Activated CD4-positive, alpha-beta T cell treated with anti-CD3 and anti-CD28 coated beads for 48 hours (primary cell): ENCODE measurements at places on chromosomes 7 and 10.

DNA sequence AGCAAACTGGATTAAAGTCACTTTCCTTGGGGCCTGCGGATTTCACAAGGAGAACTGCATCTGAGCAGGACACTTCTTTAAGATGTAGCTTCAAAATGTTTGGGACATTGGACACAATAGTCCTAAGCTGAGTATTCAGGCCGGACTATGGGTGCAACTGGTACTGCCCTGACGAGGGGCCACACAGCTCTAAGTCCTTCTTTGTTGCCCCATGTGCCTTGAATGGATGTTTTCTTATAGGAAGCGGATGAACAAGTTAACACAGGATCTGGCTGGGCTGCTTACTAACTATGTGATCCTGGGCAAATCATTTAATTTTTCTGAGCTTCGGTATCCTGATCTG is 147.8 kb upstream of the KLF14 start:
- no peak for DNase-seq

DNA sequence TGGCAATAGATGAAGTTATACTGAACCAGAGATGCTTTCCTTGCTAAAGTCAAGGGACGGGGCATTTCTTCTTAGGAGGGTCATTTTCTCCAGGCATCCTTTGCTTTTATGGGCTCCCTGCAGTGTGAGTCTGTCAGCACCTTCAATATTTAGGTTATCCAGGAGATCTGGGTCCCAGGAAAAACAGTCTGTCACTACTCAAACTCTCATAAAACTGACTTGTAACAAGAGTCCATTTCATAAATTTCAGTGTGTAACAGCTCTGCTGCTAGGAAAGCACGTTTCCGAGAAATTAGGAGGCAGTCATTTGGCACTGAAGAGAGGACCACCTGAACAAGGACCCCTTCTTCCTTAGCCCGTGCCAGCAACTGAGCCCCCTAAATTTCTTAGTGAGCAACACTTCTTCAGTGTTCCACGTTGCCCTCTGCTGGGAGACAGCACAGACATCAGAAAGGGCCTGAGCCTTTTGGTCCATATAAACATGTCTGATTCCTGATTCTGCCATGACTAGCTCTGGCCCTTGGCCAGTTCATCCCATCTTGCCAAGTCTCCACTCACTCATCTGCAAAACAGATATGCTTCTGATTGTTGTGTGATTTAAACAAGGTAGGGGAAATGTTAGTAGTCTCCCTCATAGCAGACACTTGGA is 7.2 kb downstream of the GCC1 start:
- DNase-seq = no peak

GRCh38 chr10:104680467-104681401 is 39.6 kb downstream of the SORCS3 start:
- no peak for DNase-seq

GRCh38 chr10:102741726-102742237 is 2.0 kb upstream of the WBP1L start:
- no peak for DNase-seq

GRCh38 chr7:80781146-80781545 is 137.7 kb downstream of the SEMA3C start:
- no peak for DNase-seq

- DNase-seq = no peak
Observed at GRCh38 chr10:114931072-114931679, 6.8 kb upstream of the TRUB1 start.

DNA sequence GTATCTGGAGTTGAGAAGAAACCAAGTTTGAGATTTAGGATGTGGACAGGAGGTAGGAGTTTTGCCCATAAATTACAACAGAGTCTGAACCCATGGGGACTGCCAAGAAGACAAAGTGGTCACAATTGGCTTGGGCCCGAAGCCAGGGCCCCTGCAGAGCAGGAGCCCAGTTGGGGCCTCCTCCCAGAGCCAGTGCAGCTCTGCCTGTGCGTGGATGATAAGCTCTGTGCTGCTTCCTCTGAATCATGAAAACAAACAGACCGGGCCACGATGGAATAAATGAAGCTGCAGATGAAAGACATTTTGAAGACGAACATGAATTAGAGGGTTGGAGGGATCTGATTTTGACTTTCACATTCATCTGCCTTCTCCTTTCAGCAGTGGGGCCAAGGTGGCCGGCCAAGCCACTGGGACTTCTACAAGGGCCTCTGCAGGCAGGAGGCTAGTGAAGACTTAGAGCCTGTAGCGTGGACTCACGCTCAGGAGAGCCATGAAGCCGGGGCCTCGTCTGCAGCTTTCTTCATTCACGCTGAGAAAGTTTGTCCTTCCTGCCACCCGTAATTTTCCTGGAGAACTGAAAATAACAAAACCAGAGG is 156.8 kb upstream of the LYZL1 start:
- no peak for DNase-seq

GRCh38 chr10:34008656-34009055 is 674.2 kb upstream of the NRP1 start:
- DNase-seq = no peak

DNA sequence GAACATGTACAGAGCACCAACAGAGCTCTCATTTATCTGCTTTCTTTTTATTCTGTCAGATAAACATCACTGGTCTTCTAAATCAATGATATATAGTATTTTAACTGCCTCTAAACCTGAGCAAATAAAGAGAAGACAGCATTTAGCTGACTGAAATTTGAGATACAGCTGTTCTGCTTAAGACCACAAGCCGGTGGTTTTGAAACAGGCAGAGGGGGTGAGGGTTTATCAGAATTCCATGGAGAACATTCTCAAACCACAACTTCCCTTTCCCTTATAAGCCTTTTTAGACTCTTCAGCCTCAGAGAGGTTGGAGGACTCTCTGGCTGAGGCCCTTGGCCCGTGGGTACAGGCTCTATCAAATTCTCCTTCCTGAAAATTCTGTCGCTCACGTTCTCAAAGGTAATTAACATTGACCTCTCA is 87.4 kb upstream of the RSU1 start:
- no peak for DNase-seq

DNA sequence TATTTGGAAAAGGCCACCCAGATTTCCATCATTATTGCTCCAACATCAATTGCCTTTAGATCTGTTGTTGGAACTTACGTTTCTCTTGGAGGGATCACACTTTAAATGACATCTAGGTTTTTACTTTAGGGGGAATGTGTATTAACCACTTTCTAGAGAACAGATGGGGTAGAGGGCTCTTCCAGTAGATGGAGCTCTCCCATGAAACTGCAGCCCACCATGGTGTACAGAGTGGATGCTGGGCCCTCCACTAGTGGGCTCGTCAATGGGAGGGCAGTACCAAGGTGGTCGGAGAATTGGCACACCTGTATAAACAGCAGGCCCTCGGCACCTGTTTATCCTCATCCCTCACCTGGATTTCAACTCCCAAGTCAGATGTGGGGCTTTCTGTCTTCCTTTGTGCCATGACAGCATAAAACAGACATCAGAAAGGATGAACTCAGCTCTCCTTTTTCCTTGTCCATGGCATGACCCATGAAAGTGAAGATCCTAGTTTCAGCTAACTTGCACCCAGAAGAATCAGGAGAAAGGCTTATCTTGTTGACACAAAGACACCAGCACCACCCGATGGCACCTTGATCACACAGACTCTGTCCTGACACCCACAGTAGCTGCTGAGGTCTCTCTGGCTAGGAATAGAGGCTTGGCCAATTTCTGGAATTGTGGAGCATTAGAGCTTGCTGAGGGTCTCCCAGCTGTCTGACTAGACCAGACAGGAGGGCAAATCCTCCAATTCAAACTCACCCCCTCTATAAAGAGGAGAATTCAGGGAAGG is 150.5 kb downstream of the CYP26A1 start:
- no peak for DNase-seq

DNA sequence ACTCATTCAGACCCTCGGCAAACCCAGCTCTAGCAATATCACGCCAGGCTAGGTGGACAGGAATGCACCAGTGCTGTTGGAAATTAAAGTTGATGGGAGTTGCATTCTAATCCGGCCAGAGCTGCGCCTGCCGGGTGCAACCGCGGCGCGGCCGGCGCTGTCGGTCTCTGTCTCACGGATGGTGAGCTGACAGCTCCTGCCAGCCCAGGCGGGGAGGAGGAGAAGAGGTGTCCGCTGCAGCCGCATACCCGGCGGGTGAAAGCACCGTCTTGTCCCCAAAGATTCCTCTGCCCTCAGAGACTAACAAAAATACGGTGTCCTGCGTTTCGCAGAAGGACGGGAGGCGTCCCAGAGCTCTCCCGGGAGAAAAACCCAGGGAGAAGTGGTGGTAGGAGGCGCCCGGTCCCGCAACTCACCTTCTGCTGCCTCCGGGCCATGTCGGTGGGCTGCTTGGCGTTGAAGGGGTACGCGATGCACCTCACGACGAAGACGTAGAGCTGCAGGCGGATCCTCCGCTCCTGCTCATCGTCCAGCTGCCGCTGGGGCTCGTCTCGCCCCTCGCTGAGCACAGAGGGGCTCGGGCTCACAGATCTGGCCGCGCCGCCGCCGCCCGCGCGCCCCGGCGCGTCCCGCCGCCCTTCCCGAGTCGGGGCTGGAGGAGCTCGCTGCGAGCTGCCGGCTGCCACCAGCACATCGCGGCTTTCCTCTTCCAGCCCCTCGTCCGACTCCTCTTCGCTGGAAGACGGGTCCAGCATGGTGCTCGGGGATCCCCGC is 490 bp downstream of the CADPS2 start:
- DNase-seq = peak; percentile 3

- no peak for DNase-seq
Observed at GRCh38 chr10:95445223-95445836, 115.8 kb downstream of the SORBS1 start.

GRCh38 chr10:92691591-92692079 is 1.9 kb downstream of the HHEX start:
- DNase-seq = peak; percentile 26

DNA sequence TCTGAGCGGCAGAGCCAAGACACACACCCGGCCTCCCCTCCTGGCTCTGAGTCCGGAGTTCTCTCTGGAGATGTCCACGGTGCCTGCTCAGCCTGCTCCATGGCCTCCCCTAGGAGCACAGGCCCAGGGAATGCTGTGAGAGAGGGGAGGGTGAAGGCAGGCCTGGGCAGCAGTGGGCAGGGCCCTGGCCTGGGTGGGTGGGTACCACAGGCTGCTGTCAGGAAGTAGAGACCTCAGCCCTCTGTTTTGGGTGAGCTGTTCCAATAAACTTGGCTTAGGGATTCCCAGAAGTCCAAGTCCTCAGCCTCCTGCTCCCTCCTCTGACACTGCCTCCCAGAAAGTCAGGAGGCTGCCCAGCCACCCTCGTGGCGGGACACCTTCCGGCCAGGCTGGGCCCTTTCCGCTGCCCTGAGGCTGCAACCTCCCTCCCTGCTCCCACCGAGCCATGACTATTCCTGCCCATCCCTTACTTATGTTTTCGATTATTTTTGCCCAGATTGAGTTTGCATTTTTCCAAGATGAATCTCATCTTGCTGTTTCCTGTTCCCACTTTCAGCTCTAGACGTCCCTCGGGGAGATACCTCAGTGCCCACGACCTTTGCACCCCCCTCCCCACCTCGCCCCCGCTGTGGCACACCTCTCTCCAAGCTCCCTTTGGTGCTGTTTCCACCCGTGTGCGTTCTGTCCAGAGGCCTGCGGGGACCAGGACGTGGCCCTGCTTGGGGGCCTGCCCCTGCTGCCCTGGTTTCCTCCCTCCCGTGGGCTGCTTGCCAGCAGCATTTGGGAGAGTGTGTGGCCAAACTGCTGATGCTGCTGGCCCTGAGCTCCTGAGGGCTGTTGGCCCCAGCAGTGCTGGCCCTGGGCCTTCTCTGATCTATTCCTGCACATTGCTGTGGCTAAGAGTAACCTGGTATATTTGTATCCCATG is 5.8 kb upstream of the POLM start:
- DNase-seq = no peak
